ENCODE measurements at places on chromosomes 12 and 14. TPM values are rescaled to one million over a fixed set of nuclear protein-coding genes. Genes with fewer than 3 reads are reported as not detected.

PPM1H gene
- total RNA-seq: 35.8 TPM

C12orf56 gene
- 1.3 TPM for total RNA-seq

SLC25A47 gene
- not detected for total RNA-seq

PTGDR gene
- total RNA-seq: 3.6 TPM

HOXC11 gene
- total RNA-seq: 1.5 TPM

GPR65 gene
- 2.0 TPM for total RNA-seq

ERBB3 gene
- 41.1 TPM for total RNA-seq

KERA gene
- 1.3 TPM for total RNA-seq

FOXN4 gene
- total RNA-seq: not detected

REM2 gene
- 1.3 TPM for total RNA-seq

SYCP3 gene
- total RNA-seq: 0.20 TPM

DNAJC22 gene
- total RNA-seq: 2.3 TPM

LRRIQ1 gene
- 18.0 TPM for total RNA-seq

GALNT16 gene
- 9.5 TPM for total RNA-seq

KLRC4 gene
- 3.2 TPM for total RNA-seq

ADCY4 gene
- 3.5 TPM for total RNA-seq

KRT77 gene
- 0.06 TPM for total RNA-seq

MYL2 gene
- not detected for total RNA-seq

SETD1B gene
- total RNA-seq: 5.8 TPM

LRP1-AS gene
- total RNA-seq: not detected

FAM186B gene
- 0.10 TPM for total RNA-seq

CAPZA3 gene
- total RNA-seq: not detected

PYM1 gene
- total RNA-seq: 31.5 TPM

NGB gene
- 2.6 TPM for total RNA-seq

DLGAP5 gene
- 14.4 TPM for total RNA-seq

IAPP gene
- total RNA-seq: not detected

SERPINA3 gene
- 3.0 TPM for total RNA-seq

SLC6A15 gene
- total RNA-seq: 11.0 TPM

P2RX7 gene
- 16.8 TPM for total RNA-seq

GRIN2B gene
- 12.0 TPM for total RNA-seq

TRPV4 gene
- total RNA-seq: 3.8 TPM

Measured in spinal cord (tissue), 10 donors.